GOT3 (cell line): ENCODE measurements at places on chromosomes 5 and 9.

DNA sequence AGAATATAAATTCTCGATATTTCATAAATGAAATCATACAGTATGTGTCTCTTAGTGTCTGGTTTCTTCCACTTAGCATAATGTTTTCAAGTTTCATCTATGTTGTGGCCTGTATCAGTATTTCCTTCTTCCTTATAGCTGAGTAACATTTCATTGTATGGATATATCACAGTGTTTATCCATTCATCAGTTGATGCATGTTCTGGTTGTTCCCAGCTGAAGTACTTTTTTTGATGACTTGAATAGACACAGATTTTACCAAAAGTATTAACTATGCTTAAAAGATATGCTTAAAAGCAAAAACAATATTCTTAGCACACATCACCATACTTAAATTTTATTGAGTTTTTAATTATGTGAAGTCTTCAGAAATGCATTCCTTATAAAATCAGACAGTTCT, 12.7 kb downstream of the RAB14 start:
- DNase-seq = no peak

GRCh38 chr9:130138171-130138653, 34.0 kb upstream of the NCS1 start:
- DNase-seq = no peak

DNA sequence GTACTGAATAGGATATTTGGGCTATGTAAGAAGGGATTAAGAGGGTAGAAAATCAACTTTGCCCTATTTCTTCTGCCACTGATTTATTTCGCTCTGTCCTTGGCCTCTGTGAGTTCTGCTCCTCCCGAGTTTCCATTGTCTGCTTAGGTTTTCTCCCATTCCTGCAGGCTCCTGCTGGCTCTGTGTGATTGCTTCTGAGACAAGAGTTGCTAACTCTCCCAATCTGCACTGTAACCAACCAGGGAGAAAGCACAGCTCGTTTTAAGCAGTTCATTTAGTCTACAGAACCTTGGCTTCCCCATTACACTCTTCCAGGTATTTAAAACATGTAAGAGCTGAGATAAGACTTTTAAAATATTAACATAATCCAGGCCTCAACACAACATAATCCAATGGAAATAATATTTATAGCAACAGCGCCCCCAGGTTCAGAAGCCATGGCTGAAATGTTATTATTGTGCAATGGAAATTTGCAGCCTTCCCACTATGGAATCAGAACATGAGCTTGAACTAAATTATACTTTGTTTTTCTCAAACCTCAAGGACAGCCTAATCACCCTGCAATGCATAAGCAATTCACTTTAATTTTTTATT, 203.5 kb downstream of the ERCC6L2 start:
- no peak for DNase-seq

- DNase-seq = no peak
These were observed 108.5 kb downstream of the DOCK2 start for GRCh38 chr5:169745441-169746146.

DNA sequence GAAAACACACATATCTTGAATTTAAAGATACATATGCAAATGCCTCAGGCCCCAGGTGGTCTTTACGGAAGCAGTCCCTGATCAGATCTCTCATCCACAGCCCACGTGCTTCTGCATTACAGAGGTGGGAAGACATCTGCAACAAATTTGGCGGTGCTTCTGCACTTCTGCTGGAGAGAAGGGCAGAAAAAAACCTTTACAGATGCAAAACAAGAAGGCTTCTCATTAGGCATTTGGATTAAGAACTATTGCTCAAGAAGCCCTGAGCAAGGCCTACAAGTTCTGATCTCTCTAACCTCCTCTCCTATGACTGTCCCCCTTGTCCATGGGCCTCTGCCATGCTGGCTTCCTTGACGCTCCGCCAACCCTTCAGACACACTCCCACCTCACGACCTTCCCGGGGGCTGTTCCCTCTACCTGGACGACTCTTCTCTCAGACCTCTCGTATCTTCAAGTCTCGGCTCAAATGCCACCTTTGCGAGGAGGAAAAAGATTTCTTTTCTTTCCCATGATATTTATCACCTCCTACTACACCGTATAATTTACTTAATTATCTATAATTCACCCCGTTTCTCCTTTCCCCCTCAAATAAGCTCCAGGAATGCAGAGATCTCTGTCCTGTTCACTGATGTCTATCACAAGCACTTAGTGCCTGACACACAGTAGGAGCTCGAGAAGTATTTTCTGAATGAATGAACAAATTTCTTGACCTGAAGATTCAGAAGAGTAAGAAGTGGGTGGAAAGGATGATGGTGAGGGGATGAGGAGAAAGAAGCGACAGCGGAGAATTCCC, 1.1 kb downstream of the MTMR12 start:
- DNase-seq = no peak

GRCh38 chr9:30197954-30198353, 2186.5 kb upstream of the ACO1 start:
- no peak for DNase-seq

- no peak for DNase-seq
These were observed 126.9 kb upstream of the MAP3K1 start for GRCh38 chr5:56688402-56688801.
